Myocyte (in vitro differentiated cells): ENCODE measurements at places on chromosomes 2 and 18.
A peak's percentile ranks its signal among the peaks of the same experiment; 100 is the strongest.

DNA sequence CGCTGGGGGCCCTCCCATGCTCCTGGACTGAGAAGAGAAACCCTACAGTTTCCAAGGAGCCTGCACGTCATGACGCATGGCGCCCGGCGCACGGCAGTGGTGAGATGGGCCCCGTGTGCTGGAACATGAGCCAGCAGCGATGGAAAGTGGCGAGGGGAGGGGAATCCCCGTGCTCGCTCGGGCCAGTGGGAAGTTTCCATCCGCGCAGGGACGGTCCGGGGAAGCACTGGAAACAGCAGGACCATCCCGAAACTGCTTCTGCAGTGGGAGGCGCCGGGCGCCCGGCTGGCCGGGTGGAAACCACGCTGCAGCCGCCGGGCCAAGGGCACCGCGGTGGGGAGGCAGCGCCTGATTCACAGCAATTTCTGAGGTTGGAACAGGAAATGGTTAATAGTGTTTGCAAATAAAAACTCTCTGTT lies 4.9 kb upstream of the PDCD1 start:
- no peak for DNase-seq

DNA sequence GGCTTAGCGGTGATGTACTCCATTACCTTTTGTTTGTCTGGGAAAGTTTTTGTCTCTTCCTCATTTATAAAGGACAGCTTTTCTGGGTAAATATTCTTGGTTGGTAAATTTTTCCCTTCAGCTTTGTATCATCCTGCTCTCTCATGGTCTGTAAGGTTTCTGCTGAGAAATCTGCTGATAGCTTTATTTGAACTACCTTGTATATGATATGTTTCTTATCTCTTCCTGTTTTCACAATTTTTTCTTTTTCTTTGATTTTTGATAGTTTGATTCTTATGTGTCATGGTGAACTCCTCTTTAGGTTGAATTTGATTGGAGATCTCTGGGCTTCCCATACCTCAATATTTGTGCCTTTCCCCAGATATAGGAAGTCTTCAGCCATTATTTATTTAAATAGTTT lies 44.7 kb downstream of the MSTN start:
- no peak for DNase-seq

GRCh38 chr18:11887328-11888128 lies 20.6 kb downstream of the MPPE1 start:
- DNase-seq = peak; percentile 22

GRCh38 chr18:77110936-77111335 lies 21.6 kb downstream of the MBP start:
- DNase-seq = no peak

- no peak for DNase-seq
Observed at GRCh38 chr18:65016631-65017371, 734.0 kb upstream of the CDH7 start.

DNA sequence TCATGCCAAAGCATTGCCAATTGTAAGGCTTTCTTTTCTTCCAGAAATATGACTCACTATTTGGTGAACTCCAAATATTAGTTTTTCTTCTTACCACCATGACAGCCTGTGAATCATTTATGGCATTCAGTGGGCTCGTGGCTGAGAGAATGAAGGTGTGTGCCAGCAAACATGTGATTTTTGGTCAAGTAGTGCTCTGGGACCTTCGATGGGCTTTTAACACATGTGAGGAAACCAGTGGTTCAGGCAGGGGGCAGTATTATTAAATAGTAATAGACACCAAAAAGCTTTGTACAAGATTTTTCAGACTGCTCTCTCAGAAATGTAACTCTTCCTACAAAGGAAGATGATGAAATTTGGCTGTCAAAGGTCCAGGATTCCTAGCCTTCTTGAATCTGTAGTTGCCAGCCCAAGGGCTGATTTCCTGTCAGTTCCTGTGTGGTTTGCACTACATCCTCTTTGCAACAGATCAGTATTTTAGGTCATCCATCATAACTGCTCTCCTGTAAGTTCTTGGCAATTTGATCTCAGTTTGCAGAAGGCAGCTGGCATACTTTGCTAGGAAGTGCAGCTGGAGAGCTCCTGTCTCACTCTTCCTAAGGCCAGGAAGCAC lies 64.3 kb downstream of the BABAM2 start:
- peak; percentile 88 for DNase-seq

GRCh38 chr2:8469709-8470493 lies 212.0 kb upstream of the ID2 start:
- no peak for DNase-seq

DNA sequence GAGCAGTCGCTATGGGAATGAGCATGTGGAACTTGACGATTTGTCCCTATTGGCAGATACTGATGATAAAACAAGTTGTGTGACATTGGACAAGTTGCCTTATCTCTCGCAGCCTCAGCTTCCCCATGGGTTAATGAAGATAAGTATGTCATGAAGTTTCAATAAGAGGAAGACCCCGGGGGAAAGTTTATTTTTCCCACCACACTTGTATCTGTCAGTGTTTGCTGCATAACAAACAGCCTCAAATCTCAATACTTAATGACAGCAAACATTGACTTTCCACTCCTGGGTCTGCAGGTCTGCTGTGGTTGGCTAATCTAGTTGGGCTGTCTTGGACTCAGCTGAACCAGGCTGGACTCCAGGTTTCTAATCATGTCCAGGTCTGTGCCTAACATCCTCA lies 45.8 kb downstream of the INPP5D start:
- no peak for DNase-seq

DNA sequence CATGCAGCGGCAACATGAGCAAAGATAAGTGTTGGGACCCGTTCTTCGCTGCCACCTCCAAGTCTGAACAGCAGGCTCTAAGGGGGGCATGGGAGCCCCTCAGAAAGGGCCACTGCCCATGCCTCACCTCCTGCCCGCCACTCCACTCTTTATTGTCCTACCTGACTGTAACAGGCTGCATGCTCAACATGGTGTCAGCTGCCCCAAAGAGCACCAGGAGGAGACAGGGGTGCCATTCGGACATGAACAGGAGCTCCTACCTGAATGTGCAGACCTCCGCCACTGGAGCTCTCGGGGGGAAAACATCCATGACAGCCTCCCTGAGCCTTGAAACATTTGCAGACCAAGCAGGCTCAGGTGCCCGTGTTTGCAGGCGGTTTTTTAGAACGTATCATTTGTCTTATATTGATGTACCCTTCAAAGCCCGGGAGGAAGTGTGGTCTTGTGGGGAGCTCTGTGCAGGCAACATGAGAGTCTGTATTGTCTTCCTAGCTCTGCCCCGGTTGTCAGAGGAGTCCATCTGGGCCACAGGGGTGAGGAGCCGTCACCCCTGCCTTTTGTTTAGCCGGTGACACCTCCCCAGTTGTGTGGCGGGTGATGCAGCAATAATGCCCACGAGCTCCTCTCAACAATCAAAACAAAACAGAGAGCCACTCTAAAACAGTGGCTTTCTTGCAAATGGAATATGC lies 35.1 kb upstream of the CD8A start:
- DNase-seq = no peak

DNA sequence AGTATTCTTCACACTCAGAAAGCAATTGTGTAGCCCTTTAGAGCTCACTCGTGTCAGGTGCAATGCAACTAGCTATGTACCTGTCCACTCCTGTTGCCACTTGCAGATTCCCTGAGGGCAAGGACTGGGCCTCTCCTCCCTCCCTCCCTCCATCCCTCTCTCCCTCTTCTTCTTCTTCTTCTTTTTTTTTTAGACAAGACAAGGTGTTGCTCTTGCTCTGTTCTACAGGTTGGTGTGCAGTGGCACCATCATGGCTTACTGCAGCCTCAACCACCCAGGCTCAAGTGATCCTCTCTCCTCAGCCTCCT lies 119.7 kb downstream of the ACKR3 start:
- no peak for DNase-seq

DNA sequence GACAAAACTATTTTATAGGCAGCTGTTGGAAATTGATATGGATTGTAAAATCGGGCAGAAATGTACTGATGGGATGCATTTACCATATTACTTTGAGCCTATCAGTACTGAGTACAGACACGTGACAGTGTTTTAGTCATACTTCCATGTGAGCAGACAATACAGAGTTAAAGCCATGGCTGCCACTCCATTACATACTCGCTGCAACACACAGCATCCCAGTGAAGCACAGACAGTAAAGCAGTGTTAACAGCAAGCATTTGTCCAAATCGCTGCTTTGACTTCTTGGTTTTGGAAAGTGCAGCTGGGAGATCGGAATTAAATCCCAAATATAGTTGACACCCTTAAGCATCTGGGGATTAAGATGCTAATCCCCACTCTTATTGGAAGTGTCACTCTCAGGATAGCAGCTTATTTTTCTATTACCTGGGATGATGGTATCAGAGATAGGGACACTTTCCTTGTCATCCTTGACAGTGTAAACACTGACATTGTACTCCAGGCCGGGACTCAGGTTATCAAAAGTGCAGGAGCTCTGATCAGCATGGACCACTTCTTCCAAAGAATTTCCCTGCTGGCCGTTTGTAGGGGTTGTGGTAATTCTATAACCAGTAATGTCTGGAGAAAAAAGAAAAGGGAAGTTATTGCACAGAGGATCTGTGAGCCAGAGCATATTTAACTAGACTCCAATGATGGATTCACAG lies 41.6 kb downstream of the FN1 start:
- DNase-seq = no peak

GRCh38 chr2:188292348-188293239 lies 920 bp downstream of the GULP1 start:
- peak; percentile 87 for DNase-seq

DNA sequence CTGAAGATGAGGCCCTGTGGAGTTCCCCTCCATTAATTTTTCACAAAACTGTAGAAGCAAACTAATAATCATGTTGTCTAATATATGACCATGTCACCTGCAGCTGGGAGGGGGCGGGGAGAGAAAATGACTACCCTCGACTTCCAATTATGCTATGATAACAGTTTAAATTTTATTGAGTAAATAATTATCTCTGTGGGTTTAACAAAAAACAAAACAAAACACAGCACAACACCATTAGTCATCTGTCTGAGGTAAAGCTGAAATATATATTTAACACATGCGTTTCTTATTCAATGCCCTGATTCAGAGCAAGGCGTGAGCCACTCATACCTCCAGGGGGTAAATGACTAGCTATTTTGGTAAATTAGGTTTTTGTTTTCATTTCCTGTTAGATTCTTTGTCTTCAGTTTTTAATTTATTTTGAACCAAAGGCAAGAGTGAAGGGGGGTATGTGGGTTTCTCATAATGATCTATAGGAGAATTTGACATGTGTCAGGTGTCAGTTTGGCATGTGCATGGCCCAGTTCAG lies 77.4 kb upstream of the ZCCHC2 start:
- no peak for DNase-seq

DNA sequence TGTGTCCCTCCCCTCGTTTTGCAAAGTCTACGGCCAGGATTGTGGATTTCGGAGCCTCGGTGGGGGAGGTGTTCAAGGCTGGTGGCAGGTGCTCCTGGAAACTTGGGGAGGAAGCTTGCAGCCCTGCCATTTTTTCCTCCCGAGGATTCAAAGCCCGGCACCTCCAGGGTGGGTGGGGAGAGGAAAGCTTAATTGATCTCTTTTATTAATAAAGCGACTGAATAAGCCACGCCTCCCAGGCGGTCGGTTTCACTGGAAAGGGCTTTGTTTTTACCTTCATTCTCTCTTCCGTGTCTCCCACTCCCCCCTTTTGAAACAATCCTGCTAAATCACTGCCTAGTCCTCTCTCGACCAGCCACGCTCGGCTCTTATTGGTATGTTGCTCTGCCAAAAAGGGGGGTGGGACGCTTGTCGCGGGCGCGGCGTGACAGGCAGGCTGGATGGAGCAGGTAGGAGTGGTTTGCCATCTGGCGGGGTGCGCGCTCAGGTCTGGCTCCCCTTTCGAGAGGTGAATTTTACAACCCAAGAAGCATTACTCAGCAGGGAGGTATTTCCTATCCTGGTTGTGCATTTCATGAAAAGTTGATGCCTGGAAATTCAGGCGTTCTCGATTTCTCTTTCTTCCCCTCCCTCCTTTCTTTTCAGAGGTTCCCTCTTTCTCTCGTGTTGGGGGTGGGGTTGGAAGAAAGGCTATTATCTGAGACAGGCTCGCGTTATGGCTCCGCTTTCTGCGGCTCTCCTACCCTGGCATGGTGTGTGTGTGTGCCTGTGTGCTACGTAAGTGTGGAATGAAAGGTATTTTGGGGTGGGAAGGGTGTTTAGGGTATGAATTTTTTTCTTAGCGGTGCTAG lies 1.4 kb downstream of the NEDD4L start:
- no peak for DNase-seq

DNA sequence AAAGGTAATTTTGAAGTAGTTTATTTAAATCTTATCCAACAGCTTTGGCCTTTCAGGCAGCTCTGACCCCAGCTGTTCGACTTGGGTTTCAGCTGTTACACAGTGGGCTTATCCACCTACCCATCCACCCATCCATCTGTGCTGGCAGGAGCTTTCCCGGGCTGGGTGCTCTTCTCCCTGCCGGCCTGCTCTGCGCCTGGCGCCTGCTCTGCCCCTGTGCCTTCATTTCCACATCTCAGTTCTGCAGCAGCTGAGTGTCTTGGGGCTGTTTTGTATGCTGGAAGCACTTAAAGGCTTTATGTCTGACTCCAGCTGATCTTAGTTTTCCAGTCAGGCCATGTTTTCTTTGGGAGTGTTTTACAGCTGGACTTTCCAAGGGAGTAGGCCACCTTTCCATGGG lies 24.2 kb downstream of the LDLRAD4 start:
- DNase-seq = no peak

GRCh38 chr2:204972606-204973336 lies 427.5 kb downstream of the PARD3B start:
- no peak for DNase-seq

- peak; percentile 16 for DNase-seq
Observed at GRCh38 chr2:159557437-159558034, 58.8 kb downstream of the BAZ2B start.

GRCh38 chr2:150916467-150917396 lies 344.9 kb downstream of the RBM43 start:
- no peak for DNase-seq
